Naive thymus-derived CD4-positive, alpha-beta T cell (primary cell): ENCODE measurements at places on chromosomes 7 and 10. TPM values are rescaled to one million over a fixed set of nuclear protein-coding genes. Genes with fewer than 3 reads are reported as not detected.
A peak's percentile ranks its signal among the peaks of the same experiment; 100 is the strongest.

UCN3 gene
- not detected for polyA plus RNA-seq

DNA sequence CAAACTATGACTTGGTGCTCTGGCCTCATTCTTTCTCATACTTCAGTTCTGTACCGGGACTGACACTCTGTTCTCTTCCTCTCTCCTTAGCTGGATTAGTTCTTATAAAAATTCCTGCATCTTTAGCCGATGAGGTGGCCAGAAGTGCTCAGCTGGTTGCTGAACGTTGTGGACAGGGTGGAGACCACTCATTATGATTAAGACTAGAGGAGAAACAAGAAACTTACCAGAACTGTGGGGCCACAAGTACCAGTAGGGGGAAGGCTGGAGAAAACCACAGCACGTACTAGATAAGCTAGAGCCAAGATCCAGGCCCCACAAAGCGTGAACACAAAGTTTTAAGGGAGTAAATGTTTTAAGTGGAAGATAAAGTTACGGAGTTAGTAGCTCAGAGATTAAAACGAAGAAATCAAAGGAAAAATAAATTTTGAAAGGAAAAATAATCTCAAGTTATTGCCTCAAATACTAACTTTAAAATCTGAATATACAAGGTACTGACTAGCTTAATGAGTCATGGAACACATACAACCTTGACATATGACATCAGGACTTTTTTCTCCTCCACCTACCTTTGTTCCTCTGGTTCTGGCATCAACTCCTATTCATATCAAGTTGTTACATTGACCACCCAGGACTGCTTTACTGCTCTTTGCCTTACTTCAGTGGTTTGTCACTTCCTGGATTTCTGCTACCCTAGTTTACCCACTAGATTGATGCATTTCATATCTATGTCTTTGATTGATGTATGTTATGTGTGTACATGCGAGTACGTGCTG is 469.0 kb downstream of the TFEC start:
- DNase-seq, result no peak
- no peak overlapping the region for H3K4me3 ChIP-seq
- H3K36me3 ChIP-seq, result no peaks in the 10 kb centered on the region
- H3K27me3 ChIP-seq, result no peaks in the 10 kb centered on the region
- H3K4me1 ChIP-seq, result no peaks in the 10 kb centered on the region
- H3K27ac ChIP-seq, result no peak overlapping the region

- no peak for DNase-seq
- H3K4me1 ChIP-seq, result peaks cover 10% of the 10 kb centered on the region
- no peaks in the 10 kb centered on the region for H3K27me3 ChIP-seq
- no peak overlapping the region for H3K4me3 ChIP-seq
- no peak overlapping the region for H3K27ac ChIP-seq
These were observed 48.2 kb downstream of the EZH2 start for GRCh38 chr7:148835854-148836253.

DNA sequence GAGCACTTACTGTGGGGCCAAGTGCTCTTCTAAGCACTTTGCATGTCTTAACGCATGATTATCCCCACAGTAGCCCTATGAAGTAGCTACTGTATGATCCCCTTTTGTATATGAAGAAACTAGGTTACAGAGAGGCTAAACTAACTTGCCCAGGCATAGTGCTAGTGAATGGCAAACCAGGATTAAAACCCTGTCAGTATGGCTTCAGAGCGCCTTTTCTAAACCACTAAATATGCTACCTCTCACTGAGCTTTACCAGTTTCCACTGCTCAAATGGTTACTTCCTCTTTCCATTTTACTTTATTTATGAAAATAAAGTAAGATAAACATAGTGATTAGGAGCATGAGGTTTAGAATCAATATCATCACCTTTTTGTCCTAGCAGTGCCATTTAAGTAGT is 73.6 kb downstream of the PODXL start:
- no peaks in the 10 kb centered on the region for H3K27me3 ChIP-seq
- no peaks in the 10 kb centered on the region for H3K4me1 ChIP-seq
- peaks cover 8% of the 10 kb centered on the region for H3K36me3 ChIP-seq
- no peak for DNase-seq

GRCh38 chr7:151759591-151760042 is 117.3 kb downstream of the PRKAG2 start:
- H3K4me3 ChIP-seq, result no peak overlapping the region
- H3K36me3 ChIP-seq, result no peaks in the 10 kb centered on the region
- H3K27ac ChIP-seq, result no peak overlapping the region
- DNase-seq, result peak; percentile 49
